ENCODE measurements at places on chromosomes 3 and 15.

DNA sequence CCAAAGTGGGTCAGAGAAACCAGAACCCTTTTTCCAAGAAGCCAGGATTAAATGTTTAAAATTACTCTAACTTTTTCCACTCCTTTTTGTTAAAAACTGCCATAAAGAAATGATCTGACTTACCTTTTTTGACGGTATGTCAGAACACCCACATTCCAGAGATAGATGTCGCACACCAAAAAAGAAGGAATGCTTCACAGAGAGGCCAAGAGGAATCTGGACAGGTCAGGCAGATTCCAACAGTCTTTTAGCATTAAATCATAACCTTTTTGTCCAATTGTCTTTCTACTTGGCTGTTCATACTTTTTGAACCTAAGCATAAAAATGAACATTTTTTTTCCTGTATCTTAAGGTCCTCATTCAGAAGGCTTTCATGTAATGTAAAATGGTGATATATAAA lies 846.9 kb downstream of the NSUN3 start:
- DNase-seq: no peak

DNA sequence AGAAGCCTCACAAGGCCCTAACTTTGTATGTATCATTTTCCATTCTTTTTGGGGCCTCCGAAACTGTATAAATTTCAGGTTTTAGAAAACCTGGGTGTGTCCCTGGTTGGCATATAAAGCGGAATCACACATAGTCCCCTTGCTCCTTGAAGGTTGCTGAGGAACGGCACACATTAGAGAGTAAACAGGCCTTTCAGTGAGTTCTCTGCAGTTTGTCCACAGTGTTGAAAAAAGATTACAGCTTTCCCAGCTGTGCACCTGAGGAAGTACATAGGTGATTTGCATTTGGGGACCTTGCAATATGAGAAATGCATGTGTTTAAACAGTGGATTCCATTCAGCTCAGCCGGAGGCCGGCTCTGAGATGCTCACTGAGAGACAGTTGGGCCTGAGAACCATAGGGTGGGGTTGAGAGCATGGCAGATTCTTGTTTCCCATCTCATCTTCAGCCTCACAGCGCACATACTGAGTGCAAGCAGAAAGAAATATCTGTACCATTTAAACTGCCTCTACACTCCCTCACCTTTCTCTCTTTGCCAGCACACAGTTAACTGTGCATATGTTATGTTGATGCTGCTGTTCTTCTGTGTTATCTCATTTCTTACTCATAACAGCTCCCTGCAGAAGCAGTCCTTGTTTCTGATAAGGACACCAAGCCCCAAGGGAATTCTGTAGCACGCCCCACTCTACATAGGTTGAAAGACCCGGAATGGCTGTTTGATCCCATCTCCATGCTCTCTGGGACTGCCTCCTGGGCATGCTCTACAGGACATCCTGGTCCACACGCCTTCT lies 60.4 kb downstream of the BOC start:
- DNase-seq: no peak

DNA sequence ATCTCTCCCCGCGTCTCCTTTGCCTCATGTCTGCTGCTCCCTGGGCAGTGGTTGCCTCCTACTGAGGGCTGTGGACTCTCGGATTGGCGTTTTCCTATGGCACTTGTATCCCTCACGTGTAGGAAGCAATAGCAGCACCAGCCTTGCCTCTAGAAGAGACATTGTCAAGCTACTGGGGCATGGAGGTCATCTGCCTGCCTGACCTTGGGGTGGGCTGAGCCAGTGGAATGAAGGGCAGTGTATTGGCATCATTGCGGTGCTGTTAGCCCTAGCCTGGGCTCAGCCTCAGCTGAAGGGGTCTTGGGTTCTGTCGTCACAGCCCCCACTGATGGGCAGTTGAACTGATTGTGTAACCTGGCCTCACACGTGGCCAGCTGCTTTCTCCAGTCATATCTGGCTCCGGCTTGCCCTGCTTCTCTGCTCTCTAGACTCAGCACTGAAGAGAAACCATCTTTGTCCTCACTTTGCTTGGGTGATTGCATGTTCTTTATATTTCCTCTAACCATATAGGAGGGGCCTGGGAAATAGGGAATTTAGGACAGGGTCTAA lies 8.1 kb downstream of the ABCF3 start:
- no peak for DNase-seq

DNA sequence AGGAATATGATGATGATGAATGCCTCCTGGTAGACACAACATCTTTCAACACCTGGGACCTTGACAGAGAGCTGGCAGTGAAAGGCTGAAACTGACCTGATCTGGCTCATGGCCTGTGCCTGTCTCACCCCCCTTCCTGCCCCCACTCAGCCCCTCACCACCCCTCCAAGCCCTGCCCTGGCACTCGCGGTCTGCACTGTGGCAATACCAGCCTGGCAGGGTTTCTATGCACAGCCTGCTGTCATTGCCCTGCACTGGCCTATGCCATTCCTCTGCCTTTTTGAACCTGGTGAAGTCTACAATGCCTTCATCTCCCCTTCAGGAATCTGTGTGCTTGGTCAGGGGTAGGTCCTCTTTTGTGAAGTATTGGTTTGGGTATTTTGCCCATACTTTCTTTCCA lies 56.5 kb downstream of the ACAD9 start:
- DNase-seq: no peak

- no peak for DNase-seq
Observed at GRCh38 chr3:44961888-44962287, 14.1 kb downstream of the ZDHHC3 start.

DNA sequence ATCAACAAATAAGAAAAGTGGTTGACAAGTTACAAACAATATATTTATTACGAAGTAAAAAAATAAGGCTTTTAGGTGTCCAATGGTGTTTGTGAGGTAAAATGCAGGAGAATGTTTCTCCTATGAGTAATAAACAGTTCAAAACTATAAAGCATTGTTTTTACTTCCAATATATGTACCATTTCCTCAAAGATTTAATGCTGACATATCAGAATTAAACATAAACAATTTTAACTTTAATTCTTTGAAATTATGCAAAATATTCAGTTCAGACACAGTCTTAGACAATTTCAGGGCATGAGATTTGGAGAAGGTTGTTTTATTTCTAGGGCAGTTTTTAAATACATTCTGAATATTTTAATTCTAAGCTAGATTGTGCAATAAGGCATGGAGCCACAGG lies 602.5 kb upstream of the DPPA4 start:
- DNase-seq: no peak

GRCh38 chr15:32953533-32953910 lies 235.7 kb downstream of the GREM1 start:
- DNase-seq: no peak

DNA sequence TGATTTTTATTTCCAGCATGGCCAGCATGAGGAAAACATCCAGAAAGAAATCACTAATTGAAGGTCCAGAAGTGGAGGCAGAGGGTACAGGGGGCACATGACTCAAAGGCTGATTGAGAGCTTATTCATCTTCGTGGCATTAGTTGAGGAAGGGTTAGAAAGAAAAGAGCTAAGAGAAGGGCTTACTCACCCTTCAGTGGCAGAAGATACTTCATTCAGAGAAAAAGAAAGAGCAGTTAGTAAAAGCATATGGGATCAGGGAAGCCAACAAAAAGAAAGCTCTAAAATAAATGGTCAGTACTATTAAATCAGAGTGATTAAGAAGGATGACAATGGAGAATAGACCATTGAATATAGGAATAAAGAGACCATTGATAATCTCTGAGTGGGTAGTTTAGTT lies 25.2 kb downstream of the GAP43 start:
- DNase-seq: no peak

- no peak for DNase-seq
Observed at GRCh38 chr3:169548194-169548593, 115.3 kb downstream of the MECOM start.

DNA sequence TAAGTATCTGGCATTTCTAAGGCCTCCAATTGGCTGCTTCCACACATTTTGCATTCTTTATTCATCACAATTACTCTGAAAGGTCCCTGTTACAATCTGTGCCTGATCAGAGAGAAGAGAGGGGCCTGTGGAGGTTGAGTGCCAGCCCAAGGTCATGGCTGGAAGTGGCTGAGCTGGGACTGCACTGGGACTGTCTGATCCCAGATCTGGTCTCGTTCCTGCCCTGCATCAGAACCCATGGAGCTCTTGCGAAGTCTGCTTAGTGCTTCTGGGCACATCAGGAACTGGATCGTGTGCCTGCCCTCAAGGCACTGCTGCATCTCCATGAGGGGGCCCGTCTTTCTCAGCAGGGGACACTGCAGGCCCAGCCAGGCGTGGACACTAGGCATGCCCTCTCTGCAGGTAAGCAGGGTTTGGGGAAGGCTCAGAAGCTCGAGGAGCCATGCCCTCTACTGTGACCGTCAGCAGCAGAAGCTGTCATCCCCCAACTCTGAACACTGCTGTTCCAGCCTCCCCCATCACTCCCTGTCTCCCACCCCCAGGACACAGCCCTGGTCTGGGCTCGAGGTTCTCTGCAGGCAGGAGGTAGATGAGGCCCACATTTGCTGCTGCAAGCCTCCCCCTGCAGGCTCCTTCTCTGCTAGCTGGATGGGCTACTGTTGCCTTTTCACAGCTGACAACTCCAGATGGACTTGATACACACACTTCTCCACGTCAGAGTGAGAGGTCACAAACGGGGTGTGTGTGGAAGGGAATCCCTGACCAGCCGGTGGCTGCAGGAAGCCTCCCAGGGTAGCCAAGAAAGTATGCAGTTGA lies 96.5 kb upstream of the PRR23E start:
- DNase-seq: no peak

- no peak for DNase-seq
Observed at GRCh38 chr3:98528474-98529346, 3.1 kb upstream of the GPR15 start.

- DNase-seq: no peak
Observed at GRCh38 chr3:183247011-183247589, 6.0 kb upstream of the B3GNT5 start.

DNA sequence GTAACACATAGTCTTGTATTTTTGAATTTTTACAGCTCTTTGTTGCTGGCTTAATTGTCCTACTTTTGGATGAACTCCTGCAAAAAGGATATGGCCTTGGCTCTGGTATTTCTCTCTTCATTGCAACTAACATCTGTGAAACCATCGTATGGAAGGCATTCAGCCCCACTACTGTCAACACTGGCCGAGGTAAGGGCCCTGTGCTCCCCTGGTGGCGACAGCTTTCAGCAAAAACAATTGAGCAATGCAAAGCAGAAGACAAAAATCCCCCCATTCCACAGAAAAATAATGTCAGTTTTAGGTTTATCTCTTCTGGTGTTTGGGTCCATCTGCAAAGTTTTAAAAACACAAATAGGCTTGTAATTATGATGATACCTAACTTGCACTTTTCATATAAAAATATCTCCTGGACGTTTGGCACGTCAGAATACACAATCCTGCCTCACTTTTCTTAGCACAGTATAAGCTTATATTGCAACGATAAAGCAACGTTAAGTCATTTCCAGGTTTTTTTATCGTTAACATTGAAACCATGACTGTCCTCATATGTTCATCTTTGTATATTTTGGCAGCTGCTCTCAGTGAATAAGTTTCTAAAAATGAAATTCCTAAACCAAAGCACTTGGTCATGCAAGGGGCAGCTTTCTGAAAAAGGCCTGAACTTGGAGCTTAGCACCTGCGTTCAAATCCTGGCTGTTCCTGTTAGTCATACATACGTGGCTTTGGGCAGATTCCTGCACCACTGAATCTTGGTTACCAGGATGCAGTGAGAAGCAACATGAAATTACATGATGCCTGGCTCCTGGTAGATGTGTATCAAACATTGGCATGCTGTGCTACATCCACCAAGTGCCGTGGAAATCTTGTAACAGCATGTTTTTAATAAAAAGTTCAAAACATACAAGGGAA lies 8.5 kb downstream of the SEC61A1 start:
- peak; percentile 83 for DNase-seq

- no peak for DNase-seq
Observed at GRCh38 chr15:100241572-100242482, 99.9 kb downstream of the ADAMTS17 start.

- no peak for DNase-seq
Observed at GRCh38 chr3:32782407-32782806, 35.4 kb upstream of the TRIM71 start.

GRCh38 chr3:17505856-17506255 lies 236.6 kb downstream of the TBC1D5 start:
- DNase-seq: peak; percentile 5

- no peak for DNase-seq
Observed at GRCh38 chr3:16936233-16936632, 51.5 kb downstream of the PLCL2 start.

DNA sequence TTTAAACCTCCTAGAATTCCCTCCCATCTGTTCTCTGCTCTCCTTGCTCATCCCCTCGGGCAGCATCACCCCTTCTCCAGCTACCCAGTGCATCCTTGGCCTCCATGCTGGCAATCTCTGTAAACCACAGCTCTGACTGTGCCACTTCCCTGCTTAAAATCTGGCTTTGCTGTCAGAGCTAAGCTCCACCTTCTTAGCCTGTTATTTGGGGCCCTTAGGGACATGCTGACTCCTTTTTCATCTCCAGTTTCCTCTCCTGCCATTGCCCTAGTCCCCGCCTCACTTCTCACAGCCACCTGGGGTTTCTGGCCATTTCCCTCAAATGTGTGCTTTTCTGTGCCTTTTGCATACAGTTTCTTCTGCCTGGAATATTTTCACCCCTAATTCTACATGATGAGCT lies 5.7 kb downstream of the SLC6A20 start:
- no peak for DNase-seq

DNA sequence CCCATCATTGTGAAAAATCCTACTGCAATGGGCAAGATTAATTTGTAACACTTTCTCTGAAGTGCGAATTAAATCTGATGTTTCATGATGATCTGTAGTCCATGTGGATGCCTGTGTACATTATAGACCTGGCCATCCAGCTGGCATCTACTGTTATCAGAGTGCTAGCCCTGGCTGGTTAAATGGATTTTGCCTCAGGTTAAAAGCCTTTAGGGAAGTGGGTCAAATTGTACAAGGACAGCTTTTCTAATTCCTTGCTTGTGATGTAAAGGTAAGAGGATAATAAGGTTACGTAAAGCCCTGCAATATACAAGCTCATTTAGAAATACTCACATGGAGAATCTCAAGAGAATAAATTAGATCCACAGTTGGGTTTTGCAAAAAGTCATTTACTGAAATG lies 138.2 kb downstream of the EPHA3 start:
- DNase-seq: no peak

DNA sequence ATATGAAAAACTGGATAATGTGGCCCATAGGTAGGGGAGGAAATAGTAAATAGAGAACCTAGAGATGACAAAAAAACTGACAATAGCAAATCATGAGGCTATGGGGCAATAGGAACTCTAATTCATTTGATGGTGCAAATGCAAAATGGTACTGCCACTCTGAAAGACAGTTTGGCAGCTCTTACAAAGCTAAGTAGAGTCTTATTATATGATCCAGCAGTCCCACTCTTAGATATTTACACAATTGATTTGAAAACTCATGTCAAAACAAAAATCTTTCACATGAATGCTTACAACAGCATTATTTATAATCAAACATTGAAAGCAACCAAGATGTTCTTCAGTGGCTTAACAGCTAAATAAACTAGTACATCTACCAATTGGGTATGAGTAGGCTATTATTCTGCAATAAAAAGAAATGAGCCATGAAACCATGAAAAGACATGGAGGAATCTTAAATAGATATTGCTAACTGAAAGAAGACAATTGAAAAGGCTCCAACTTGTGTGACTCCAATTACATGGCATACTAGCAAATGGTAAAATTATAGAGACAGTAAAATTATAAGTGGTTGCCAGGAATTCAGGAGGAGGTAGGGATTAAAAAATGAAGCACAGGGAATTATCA lies 321.8 kb upstream of the STAC start:
- DNase-seq: no peak

Measured in AG08396 (cell line).